Aortic smooth muscle cell (primary cell): ENCODE measurements at places on chromosomes 11 and 22. TPM values are rescaled to one million over a fixed set of nuclear protein-coding genes. Genes with fewer than 3 reads are reported as not detected.

CNTF gene
- total RNA-seq: 0.92 and 1.9 TPM in 2 replicates

CECR2 gene
- total RNA-seq: under 0.01 TPM in 2 replicates

CYB5R2 gene
- total RNA-seq: 4.0 and 4.6 TPM in 2 replicates

UPK3A gene
- not detected in 2 replicates for total RNA-seq

FLRT1 gene
- total RNA-seq: under 0.01 TPM in 1 of 2 replicates, not detected in the other

UBQLN3 gene
- total RNA-seq: 0.06 and 0.13 TPM in 2 replicates

APOBEC3H gene
- 0.62 and 1.2 TPM in 2 replicates for total RNA-seq

C11orf16 gene
- total RNA-seq: not detected in 2 replicates

CLCF1 gene
- total RNA-seq: 4.7 and 7.7 TPM in 2 replicates

YPEL1 gene
- 1.3 and 1.4 TPM in 2 replicates for total RNA-seq

SYT9 gene
- total RNA-seq: 0.06 and 0.13 TPM in 2 replicates

TTC38 gene
- total RNA-seq: 17.3 and 22.2 TPM in 2 replicates
